ENCODE measurements at places on chromosomes 13 and 19. TPM values are rescaled to one million over a fixed set of nuclear protein-coding genes. Genes with fewer than 3 reads are reported as not detected.

The EVI5L gene
- 31.6 TPM for total RNA-seq

The SMIM24 gene
- 1.4 TPM for total RNA-seq

- peak; percentile 49 for DNase-seq
- H3K36me3 ChIP-seq, result no peaks in the 10 kb centered on the region
- no peak overlapping the region for H3K4me3 ChIP-seq
- peaks cover 46% of the 10 kb centered on the region for H3K27me3 ChIP-seq
These were observed 3.1 kb upstream of the SPIB start for GRCh38 chr19:50415661-50416033.

DNA sequence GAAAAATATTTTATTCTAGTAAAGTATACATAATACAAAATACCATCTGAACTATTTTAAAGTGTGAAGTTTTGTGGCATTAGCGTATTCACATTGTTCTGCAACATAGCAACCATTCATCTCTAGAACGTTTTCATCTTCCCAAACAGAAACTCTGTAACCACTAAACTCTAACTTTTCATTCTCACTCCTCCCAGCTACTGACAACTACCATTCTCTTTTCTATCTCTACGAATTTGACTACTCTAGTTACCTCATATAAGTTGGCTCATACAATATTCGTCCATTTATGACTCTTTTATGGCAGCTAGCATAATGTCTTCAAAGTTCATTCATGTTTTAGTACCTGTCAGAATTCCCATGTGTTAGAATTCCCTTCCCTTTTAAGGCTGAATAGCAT, 150.5 kb upstream of the MIR17HG start:
- no peak overlapping the region for H3K4me3 ChIP-seq
- no peaks in the 10 kb centered on the region for H3K36me3 ChIP-seq
- DNase-seq, result no peak
- no peaks in the 10 kb centered on the region for H3K4me1 ChIP-seq
- H3K27me3 ChIP-seq, result no peaks in the 10 kb centered on the region

The ZNF492 gene
- total RNA-seq, result 1.7 TPM

DNA sequence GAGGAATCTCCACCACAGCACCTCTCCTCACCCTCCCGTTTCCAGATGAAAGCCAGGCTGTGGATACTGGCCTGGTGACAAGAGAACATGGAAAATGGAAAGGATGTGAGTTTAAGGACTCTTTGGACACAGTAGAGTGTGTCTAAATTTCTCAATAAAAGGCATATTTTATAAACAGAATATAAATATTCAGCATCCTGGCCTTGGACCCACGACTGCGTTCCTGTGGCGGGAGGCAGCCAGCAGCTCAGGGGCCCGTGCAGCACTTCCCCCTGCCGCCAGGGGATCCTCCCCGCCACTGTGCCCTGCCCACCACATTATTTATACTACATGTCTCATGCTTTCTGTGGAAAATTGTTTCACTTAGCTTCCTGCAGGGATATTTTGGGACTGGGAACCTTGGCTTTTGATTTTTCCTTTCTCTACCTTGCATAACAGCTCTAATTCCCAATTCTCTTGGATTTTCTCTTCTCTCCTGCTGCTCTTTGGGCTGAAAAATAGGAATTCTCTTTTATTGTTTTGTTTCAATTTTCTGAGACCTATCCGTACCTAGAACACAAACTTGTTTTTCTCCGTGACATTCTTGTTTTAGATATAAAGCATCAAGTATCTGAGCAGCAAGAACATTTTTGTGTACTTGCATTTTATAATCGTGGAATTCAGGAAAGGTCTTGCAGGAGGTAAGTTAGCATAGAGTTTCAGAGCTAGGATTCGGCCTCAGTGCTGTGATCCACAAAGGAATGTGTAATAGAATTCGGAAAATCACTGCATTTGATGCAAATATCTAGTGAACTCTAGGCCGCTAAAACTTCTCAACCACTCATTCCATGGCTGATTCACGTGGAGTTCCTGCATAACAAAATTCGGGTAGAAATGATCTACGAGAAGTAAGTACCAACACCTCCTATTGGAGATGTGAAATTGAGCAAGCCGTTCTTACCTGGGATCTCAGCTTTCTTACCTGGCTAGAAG, 107.7 kb upstream of the SPATA13 start:
- peak; percentile 39 for DNase-seq
- no peaks in the 10 kb centered on the region for H3K36me3 ChIP-seq
- no peaks in the 10 kb centered on the region for H3K27me3 ChIP-seq
- H3K4me3 ChIP-seq, result no peak overlapping the region
- peaks cover 16% of the 10 kb centered on the region for H3K4me1 ChIP-seq

DNA sequence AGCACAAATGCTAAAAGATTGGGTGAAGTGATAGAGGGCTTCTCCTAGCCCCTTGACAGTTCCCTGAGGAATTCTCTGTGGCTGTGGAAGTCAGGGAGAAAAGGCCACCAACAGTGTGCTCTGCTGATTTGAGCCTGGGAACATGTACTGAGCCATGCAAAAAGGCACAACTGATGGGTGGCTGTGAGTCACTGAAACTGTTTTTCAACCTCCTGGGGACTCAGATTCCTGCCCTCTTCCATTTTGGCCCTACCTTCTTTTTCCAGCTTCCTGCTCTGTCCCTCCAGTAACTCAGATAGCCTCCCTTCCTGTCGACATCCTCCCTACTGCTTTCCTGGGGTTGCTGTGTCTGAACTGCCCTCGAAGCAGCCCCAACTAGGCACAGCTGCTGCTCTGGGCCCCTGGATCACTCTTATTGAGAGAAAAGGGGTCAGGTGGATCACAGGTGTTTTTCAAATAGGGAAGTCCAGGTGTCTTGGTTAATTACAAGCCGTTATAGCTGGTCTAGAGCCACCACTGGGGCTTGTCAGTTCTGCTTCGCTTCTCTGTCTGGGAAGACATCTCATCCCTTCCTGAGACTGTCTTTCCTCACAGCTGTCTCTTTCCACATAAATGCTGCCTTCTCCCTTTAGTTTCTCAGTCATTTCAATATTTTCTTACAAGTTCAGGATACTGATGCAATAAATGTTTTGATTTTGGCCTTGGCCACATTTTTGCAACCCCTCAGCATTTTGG, 13.7 kb downstream of the FAM124A start:
- no peak overlapping the region for H3K4me3 ChIP-seq
- no peak overlapping the region for H3K27ac ChIP-seq
- peaks cover 12% of the 10 kb centered on the region for H3K4me1 ChIP-seq
- no peak for DNase-seq
- no peaks in the 10 kb centered on the region for H3K27me3 ChIP-seq

DNA sequence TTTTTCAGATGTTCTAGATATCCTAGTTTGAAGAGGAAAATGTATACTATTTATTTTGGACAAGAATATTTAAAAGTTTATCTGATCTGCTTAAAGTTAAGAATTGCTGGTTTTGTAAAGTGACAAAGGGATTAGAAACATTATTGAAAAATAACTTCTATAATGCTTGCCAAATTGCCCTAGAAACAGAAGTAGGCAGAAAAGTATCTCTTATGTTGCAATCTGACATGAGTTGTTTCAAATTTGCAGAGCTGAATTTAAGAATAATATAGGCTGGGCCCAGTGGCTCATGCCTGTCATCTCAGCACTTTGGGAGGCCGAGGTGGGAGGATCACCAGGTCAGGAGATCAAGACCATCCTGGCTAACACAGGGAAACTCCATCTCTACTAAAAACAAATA, 777.1 kb downstream of the LIG4 start:
- H3K27ac ChIP-seq, result no peak overlapping the region
- H3K27me3 ChIP-seq, result no peaks in the 10 kb centered on the region
- no peak for DNase-seq

DNA sequence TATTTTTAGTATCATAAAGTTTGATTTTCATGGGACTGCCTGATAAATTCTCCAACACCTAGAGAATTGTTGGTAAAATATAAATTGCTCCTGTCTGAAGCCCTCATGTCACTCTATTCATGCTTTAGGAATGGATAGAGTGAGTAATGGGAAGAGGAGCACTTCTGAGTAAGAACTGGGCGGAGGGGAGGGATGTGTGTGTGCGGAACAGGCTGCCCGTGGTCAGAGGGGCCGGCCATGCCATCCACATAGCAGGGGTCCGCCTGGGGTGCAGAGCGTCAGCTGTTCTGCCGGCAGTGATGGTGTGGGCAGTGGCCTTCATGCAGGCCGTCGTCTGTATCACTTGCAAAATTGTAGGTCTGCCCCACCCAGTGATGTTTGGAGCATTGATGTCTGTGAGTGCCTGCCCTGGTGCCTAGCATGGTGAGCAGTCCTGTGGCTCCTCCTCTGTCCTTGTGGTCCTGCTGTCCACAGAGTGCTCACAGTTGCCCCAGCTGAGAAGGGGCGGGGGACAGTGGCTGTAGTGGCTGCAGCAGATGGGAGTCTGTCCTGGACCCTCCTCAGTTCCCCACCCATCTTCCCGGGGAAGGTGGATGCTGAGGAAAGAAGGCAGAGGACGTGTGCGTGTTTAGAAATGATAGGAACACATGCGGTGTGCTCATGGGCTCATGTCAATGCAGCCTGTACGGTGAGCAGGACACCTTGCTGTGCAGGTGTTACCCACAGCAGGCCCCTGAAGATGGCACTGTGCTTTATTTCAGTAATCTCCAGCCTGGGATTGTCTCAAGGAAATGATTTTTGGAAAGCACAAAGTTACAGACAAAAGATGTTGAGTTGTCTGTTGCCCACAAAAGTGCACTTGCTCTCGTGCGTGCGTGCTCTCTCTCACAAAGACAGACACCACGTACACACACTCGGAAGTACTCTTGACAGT, 49.4 kb upstream of the TEX29 start:
- no peak for DNase-seq
- H3K36me3 ChIP-seq, result peaks cover 83% of the 10 kb centered on the region
- H3K4me1 ChIP-seq, result peaks cover 11% of the 10 kb centered on the region
- no peaks in the 10 kb centered on the region for H3K27me3 ChIP-seq

The APLP1 gene
- 5.3 TPM for total RNA-seq

DNA sequence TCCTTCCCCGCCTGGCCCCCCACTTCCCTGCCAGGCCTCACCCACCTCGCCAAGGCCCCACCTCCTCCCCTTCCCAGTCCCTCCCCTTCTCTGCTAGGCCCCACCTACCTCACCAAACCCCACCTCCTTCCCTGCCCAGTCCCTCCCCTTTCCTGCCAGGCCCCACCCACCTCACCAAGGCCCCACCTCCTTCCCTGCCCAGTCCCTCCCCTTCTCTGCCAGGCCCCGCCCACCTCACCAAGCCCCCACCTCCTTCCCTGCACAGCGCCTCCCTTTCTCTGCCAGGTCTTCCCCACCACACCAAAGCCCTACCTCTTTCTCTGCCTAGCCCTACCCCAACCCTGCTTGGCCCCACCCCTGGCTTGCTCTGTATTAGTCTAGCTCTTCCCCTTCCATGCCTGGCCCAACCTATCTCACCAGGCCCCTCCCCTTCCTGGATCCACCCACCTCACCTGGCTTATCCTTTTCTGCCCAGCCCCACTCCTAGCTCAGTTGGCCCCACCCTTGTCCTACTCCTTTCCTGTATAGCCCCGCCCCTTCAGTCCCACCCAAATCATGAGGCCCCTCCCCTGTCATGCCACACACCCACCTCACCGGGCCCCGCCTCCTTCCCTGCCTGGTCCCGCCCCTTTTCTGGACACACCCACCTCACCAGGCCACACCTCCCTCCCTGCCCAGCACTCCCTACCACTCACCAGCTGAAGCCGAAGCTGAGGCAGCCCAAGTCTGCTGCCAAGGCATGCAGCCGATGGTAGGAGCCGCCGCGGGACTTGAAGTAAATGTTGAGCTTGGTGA, 16.2 kb downstream of the CERS1 start:
- H3K27ac ChIP-seq, result no peak overlapping the region
- peaks cover 4% of the 10 kb centered on the region for H3K4me1 ChIP-seq
- no peaks in the 10 kb centered on the region for H3K36me3 ChIP-seq
- DNase-seq, result peak; percentile 71

- no peaks in the 10 kb centered on the region for H3K27me3 ChIP-seq
- H3K4me1 ChIP-seq, result peaks cover 13% of the 10 kb centered on the region
- no peak for DNase-seq
- H3K36me3 ChIP-seq, result no peaks in the 10 kb centered on the region
- H3K27ac ChIP-seq, result no peak overlapping the region
These were observed 7.6 kb downstream of the LYPD3 start for GRCh38 chr19:43457809-43458208.

DNA sequence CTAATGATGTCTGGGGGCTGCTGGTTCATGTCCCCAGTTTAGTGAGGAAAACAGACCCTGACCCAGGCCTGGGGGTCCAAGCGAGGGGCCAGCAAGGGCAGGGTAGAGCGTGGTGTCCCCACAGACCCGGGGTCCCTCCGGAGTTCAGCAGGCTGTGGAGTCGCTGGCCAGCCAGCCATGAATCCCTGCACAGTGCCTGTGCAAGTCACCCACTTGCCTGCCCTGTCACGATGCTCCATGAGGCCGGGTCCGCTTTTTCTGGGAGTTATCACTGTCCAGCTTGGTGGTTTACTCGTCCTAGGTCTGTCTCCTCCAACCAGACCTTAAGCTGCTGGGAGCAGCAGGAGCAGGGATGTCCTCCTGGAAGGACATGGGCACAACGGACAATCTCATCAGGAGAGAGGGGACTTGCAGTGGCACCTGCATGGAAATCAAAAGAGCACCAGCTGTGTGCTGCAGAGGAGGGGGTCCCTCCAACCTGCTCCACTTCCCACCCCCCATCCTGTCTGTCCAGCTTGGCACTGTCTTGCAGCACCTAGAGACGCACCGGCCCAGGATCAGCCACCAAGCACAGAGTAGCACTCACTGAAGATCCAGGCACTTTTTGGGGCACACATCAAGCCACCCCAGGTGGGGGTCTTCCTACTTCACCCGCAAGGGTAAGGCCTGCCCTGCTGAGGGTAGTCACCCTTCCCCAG, 121.8 kb downstream of the URI1 start:
- DNase-seq, result no peak
- no peak overlapping the region for H3K4me3 ChIP-seq
- H3K27ac ChIP-seq, result no peak overlapping the region
- peaks cover 4% of the 10 kb centered on the region for H3K27me3 ChIP-seq

The MYO1F gene
- 47.2 TPM for total RNA-seq

The FXYD3 gene
- total RNA-seq, result 191 TPM

DNA sequence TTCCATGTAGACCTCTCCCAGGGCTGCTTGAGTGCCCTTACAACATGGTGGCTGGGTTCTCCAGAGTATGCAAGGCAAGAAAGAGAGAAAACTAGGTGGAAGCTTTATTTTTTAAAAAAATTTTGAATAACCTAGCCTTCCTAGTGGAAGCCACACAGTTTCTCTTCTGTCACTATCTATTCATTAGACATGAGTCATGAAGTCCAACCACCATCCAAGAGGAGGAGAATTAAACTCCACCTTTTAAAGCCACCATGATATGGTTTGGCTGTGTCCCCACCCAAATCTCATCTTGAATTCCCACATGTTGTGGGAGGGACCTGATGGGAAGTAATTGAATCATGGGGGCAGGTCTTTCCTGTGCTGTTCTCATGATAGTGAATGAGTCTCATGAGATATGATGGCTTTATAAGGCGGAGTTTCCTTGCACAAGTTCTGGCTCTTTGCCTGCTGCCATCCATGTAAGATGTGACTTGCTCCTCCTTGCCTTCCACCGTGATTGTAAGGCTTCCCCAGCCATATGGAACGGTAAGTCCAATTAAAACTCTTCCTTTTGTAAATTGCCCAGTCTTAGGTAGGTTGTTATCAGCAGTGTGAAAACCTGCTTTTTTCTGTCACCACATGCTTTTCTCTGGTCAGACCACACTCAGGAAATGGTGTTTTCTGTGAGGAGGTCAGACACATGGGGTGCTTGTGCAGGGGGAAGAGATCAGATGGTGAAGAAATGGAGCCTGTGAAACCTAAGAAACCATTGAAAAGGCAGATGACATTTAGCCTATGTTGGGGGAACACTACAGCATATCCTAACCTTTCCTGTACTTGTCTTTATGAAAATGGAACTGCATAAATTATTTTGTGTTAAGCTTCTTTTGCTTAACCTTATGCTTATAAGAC, 57.7 kb downstream of the ANKRD10 start:
- H3K36me3 ChIP-seq, result no peaks in the 10 kb centered on the region
- H3K27ac ChIP-seq, result no peak overlapping the region
- no peak overlapping the region for H3K4me3 ChIP-seq
- H3K27me3 ChIP-seq, result no peaks in the 10 kb centered on the region
- no peaks in the 10 kb centered on the region for H3K4me1 ChIP-seq
